ENCODE measurements at places on chromosomes 1 and 21.

- DNase-seq: no peak
- H3K27me3 ChIP-seq: no peaks in the 10 kb centered on the region
- H3K4me3 ChIP-seq: no peak overlapping the region
- no peaks in the 10 kb centered on the region for H3K36me3 ChIP-seq
Observed at GRCh38 chr1:5141750-5142149, 487.3 kb downstream of the AJAP1 start.

DNA sequence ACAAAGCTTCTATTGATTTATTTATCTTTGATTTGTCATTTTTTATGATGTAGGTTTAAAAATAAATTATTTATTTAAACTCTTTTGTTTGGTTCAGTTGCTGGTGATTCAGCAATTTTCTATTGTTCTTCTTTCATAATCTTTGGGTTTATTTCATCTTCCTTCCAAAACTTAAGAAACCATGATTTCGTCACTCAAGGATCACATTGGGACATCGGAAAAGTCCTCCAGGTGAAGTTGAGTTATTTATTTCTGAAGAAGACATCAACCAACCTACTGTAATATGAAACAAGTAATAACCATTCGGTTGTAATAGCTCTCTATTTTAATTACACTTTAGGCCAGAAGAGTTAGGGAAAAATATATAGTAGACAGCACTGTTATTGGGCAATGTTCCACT is 23.0 kb upstream of the WLS start:
- H3K36me3 ChIP-seq: no peaks in the 10 kb centered on the region
- no peak overlapping the region for H3K4me3 ChIP-seq
- no peaks in the 10 kb centered on the region for H3K4me1 ChIP-seq
- H3K27ac ChIP-seq: no peak overlapping the region
- DNase-seq: no peak

GRCh38 chr1:220249522-220249921 is 22.7 kb downstream of the RAB3GAP2 start:
- peaks cover 18% of the 10 kb centered on the region for H3K36me3 ChIP-seq
- DNase-seq: no peak
- no peak overlapping the region for H3K4me3 ChIP-seq

DNA sequence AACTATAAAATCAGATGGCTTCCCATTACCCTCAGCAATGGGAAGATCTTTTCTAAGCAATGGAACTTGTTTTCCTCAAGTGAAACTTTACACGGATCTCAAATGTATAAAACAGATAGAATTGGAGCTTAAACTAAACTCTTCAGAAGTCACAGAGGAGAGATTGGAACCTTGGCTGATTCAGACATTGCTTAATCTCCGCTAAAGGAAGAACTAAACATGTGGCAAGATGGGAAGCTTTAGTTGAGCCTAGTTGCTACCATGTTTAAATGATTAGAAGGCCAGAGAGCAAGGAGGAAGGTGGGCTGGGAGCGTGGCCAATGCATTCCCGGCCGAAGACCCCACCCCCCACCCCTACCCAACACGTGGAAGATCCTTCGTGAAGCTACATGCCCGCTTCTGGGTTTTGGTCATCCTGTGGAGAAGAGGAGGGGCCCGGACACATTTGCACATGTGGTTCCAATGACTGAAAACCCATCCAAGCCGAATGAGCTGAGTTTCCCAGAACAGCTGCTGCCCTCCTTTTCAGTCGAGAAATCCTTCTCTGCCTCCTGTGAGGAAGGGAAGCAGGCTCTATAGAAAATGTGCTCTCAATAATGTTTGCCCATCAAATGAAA is 164.3 kb downstream of the MIS18A start:
- no peak for DNase-seq
- H3K4me3 ChIP-seq: no peak overlapping the region
- no peaks in the 10 kb centered on the region for H3K4me1 ChIP-seq
- no peaks in the 10 kb centered on the region for H3K27me3 ChIP-seq
- H3K36me3 ChIP-seq: no peaks in the 10 kb centered on the region

- peak; percentile 81 for DNase-seq
- no peaks in the 10 kb centered on the region for H3K27me3 ChIP-seq
- H3K4me1 ChIP-seq: peaks cover 10% of the 10 kb centered on the region
- no peaks in the 10 kb centered on the region for H3K36me3 ChIP-seq
Observed at GRCh38 chr1:59645893-59646292, 168.9 kb upstream of the HOOK1 start.

GRCh38 chr21:40938611-40939010 is 91.7 kb upstream of the DSCAM start:
- no peak overlapping the region for H3K27ac ChIP-seq
- no peaks in the 10 kb centered on the region for H3K27me3 ChIP-seq
- no peaks in the 10 kb centered on the region for H3K4me1 ChIP-seq
- H3K4me3 ChIP-seq: no peak overlapping the region
- DNase-seq: no peak
- no peaks in the 10 kb centered on the region for H3K36me3 ChIP-seq

DNA sequence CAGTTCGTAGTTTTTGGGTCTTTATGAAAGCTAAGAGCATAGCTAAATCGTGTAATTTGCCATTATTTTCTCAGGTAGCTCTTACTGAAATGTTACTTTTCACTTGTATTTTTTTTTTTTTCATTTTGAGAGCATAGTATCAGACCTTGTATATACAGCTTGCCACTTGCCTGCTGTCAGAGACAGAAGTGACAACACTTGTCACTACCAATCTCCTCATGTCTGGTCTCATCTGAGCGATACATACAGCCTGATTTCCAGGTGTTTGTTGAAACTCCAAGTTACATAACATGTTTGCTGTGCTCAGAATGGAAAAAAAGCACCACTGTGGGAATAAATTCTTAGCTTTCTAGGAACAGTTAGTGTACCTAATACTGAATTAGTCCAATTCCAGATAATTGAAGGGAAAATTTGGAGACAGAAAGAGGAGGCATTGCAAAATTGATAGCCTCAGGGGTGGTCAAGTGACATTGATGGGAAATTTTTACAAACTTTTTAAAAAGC is 621.4 kb upstream of the PKN2 start:
- no peaks in the 10 kb centered on the region for H3K27me3 ChIP-seq
- H3K36me3 ChIP-seq: no peaks in the 10 kb centered on the region
- no peak for DNase-seq
- H3K4me3 ChIP-seq: no peak overlapping the region

DNA sequence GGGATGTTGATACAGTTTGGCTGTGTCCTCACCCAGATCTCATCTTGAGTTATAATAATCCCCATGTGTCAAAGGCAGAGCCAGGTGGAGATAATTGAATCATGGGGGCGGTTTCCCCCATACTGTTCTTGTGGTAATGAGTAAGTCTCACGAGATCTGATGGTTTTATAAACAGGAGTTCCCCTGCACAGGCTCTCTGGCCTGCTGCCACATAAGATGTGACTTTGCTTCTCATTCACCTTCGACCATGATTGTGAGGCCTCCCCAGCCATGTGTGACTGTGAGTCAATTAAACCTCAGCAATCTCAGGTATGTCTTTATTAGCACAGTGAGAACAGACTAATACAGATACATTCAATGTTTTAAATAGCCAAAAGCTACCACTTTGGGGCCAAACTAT is 41.1 kb downstream of the SLC35F3 start:
- no peaks in the 10 kb centered on the region for H3K36me3 ChIP-seq
- no peaks in the 10 kb centered on the region for H3K4me1 ChIP-seq
- DNase-seq: no peak
- no peak overlapping the region for H3K27ac ChIP-seq
- no peak overlapping the region for H3K4me3 ChIP-seq

- H3K4me1 ChIP-seq: no peaks in the 10 kb centered on the region
- no peaks in the 10 kb centered on the region for H3K36me3 ChIP-seq
- H3K4me3 ChIP-seq: no peak overlapping the region
- no peak for DNase-seq
- no peaks in the 10 kb centered on the region for H3K27me3 ChIP-seq
Observed at GRCh38 chr1:87806379-87807094, 477.9 kb downstream of the LMO4 start.

Measured in SK-N-SH (cell line).